ENCODE measurements at places on chromosomes 7 and 10.

DNA sequence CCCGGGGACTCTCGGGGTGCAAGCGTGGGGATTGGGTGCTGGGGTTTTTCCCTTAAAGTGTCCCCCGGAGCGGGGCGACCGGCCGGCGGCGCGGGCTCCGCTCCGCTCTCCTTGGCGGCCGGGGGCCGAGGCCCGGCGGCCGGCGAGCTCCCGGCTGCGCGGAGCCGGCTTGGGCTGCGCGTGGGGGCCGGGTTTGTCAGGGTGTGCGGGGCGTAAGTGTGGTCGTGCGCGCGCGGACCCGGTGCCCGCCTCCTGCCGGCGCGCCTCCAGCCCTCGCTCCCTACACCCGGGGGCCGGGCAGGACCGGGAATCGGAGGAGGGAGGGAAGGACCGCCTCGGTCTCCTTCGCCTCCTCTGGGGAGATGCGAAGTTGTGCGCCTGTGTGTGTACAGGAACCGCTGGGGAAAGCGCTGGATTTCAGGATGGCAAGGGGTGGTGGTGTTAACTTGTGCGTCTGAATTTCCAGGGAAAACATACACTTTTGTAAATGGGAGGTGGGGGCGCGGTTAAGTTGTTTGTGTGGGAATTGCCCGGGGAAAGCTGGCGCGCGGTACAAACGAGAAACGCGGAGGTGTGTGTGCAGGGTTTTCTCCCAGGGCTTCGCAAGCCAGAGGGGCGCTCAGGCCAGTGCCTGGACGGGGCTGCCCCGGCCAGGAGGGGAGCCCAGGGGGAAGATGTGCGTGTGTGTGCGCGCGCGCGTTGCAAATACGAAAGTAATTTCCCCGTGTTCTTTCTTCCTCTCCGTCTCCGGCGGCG lies 737 bp downstream of the ZMIZ1 start:
- peak; percentile 38 for DNase-seq

DNA sequence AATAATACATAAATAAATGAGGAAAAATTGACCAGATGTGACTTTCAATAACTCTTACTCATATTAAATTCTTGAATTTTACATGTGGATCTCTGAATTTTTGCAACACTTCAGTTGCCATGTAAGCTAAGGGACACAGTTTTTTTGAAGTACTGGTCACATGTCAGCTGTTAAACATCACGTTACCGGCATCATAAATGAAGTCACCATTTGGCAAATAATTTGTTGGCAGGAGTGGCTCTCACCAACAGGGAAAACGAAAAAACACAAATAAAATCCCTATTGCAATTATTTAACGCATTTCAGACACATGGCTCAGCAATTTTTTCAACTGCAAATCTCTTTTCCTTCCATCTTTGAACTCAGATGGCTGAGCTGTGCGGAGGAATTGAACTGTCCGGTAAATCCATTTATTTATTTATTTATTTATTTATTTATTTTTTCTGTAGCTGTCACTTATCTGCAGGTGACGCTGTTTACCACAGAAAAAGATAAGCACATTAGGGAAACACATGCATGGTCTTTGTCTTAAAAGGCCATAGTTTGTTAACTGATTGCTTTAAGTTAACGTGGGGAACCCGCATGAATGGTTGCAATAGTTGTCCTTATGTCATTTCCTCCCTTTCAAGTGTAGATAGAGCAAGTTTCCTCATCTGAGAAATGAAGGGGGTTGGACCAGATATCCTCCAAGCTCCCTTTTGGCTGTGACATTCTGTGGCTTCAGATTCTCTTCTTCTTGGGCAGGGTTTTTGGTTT lies 64.7 kb upstream of the JAZF1 start:
- DNase-seq, result no peak

GRCh38 chr10:132393695-132394181 lies 3.3 kb upstream of the PWWP2B start:
- DNase-seq, result no peak

DNA sequence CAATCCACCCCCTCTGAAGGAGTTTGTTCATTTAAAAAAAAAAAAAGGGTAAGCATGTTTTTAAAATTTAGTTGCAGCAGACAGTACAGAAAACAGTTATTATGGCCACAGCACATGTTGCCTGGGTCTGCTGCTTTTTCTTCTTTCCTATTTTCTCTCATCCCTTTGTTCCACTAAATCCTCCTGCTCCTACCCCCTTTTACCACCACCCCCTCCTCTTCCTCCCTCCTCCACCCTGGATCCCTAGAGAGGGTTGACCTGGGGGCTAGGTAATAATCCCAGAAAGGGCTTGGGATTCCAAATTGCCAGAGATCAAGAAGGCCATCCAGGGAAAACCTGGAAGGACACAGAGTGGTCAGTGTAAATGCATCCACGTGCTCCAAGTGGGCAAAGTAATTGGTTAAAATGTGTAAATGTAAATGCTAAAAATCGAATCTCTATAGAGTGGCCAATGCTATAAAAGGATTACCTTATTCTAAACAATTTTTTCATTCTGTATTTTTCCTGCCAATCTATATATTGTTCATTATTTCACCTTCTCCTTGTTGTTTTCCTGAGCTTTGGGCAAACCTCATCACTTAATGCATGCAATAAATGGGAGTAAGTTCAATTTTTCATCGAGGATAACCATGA lies 89.0 kb upstream of the PIK3CG start:
- DNase-seq, result no peak

DNA sequence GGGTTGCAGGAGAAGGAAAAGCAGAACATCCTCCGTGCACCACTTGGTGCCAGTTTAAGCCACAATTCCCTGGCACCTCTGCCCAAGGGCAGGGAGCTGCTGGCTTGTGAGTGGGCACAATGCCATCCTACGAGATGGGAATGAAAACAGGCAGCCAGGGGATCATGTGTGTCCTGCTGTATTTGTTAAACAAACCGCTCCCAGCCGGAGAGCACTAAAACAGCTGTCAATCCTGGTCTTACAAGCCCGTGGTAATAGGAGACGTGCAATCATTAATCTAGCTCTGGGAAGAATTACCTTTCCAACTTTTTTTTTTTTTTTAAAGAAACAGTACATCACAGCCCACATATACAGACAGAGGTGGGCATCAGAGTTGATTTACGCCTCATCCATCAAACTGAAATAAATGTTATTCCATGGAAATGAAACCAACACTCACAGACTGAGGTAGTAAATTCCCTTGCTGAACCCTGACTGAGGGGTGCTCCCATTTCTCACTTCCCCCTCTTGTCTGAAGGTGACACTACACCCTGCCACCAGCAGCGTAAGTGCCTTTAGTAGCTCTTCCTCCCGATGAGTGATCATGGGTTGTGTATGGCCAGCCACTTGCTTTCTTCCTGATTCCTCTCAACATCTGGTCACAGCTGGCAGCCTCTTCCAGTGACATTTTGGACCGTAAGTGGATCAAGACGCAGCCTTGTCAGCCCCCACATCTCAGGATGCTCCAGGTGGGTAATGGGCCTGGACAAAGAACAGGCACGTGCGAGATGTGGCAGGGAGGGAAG lies 143.8 kb downstream of the TEX36 start:
- DNase-seq, result no peak

DNA sequence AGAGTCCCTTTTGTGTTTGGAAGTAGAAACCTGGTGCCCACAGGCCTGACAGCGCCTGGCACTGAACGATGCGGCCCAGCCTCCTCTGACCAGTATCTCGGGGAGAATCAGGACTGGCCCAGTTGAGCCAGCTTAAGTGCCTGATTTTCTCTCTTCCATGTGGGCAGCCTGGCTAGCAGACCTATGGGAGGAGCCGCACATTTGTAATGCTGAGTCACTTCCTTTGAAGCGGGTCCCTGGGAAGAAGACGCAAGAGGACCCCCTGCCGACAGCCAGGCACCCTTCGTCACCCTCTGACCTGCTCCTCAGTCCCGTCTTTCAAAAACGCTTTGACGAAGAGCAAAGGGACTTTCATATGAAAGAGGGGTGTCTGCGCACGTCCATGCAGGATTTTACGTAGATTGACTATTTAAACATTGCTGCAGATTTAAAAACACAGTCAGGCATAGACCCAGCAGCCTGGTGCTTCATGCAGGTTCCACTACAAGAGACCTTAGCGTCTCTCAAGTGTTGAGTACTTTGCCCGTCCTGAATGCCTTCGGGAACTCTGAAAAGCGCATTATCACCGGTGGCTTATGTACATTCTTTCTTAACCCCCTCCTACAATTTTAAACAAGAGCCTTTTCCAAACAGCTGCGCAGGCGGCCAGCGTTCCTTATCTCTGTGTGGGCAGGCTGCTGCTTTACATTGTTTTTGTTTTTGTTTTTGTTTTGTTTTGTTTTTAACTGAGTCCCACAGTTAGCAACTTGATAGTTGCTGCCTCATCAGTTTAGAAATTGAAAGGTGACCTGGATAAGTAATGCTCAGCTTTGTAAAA lies 36.5 kb upstream of the AP5Z1 start:
- DNase-seq, result no peak

GRCh38 chr7:53110425-53110824 lies 75.0 kb downstream of the POM121L12 start:
- no peak for DNase-seq

DNA sequence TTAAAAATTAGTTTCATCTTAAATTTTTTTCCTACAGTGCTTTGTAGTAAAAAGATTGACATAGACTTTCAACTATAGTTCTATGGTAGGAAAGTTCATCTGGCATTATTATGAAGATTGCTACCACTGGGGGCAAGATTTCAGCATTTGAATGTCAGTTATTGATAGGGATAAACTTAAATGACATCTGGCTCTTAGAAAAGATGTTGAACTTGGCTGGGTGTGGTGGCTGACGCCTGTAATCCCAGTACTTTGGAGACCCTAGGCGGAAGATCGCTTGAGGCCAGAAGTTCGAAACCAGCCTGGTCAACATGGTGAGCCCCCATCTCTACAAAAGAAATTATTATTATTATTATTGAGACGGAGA lies 1.4 kb upstream of the TRA2A start:
- no peak for DNase-seq

GRCh38 chr10:124126983-124127385 lies 33.6 kb upstream of the CHST15 start:
- no peak for DNase-seq

DNA sequence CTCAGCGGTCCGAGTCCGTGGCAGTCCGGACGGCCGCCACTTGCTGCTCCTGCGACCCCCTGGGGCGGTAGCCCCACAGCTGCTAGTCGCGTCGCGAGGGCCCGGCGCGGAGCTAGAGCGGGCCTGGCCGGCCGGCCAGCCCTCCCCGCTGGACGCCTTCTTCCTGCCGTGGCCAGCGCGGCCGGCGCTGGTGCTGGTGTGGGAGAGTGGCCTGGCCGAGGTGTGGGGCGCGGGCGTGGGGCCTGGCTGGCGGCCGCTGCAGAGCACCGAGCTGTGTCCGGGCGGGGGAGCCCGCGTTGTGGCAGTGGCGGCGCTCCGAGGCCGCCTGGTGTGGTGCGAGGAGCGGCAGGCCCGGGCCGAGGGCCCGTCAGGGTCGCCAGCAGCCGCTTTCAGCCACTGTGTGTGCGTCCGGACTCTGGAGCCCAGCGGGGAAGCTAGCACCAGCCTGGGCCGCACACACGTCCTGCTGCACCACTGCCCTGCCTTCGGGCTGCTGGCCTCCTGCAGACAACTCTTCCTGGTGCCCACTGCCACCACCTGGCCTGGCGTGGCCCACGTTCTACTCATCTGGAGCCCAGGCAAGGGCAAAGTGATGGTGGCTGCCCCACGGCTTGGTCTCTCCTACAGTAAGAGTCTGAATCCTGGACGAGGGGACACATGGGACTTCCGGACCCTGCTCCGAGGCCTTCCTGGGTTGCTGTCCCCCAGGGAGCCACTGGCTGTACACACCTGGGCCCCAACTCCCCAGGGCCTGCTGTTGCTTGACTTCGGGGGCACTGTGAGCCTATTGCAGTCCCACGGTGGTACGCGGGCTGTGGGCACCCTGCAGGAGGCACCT lies 631 bp downstream of the HPS6 start:
- peak; percentile 7 for DNase-seq

- DNase-seq, result no peak
These were observed 30.5 kb downstream of the GNAT3 start for GRCh38 chr7:80481196-80481884.

GRCh38 chr7:39468261-39468660 lies 97.9 kb upstream of the YAE1 start:
- no peak for DNase-seq

GRCh38 chr7:47087866-47088265 lies 494.0 kb downstream of the TNS3 start:
- no peak for DNase-seq

- no peak for DNase-seq
These were observed 47.3 kb downstream of the NKX6-2 start for GRCh38 chr10:132738454-132739224.

DNA sequence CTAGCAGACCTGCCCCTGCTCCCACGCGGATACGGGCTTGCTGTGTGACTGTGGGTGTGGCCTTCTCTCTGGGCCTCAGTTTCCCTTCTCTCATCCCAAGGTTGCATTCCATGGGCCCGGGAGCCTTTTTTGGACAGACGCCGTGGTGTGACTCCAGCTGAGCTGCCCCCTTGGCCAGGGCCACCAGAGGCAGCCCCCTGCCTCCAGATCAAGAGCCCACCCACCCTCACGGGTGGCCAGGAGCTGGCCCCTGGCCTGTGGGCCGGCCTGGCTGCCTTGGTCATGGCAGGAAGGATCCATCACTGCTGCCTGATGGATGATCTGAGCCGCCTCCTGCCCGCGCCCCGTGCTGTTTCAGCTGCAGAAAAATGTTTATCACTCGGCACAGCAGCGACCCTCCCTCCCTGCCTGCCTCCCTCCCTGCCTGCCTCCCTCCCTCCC lies 27.8 kb upstream of the ELFN1 start:
- no peak for DNase-seq

DNA sequence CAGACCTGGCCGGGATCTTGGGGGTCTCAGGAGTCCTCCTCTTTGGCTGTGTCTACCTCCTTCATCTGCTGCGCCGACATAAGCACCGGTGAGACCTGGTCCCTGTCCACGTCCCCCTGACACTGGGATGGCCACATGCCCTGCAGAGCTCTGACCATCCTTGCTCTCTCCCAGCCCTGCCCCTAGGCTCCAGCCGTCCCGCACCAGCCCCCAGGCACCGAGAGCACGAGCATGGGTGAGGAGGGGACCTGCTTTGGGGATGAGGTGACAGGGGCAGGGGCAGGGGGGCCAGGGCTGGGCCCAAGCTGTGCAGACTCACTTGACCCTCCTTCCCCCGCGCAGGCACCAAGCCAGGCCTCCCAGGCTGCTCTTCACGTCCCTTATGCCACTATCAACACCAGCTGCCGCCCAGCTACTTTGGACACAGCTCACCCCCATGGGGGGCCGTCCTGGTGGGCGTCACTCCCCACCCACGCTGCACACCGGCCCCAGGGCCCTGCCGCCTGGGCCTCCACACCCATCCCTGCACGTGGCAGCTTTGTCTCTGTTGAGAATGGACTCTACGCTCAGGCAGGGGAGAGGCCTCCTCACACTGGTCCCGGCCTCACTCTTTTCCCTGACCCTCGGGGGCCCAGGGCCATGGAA lies 959 bp downstream of the PVRIG start:
- DNase-seq, result no peak

DNA sequence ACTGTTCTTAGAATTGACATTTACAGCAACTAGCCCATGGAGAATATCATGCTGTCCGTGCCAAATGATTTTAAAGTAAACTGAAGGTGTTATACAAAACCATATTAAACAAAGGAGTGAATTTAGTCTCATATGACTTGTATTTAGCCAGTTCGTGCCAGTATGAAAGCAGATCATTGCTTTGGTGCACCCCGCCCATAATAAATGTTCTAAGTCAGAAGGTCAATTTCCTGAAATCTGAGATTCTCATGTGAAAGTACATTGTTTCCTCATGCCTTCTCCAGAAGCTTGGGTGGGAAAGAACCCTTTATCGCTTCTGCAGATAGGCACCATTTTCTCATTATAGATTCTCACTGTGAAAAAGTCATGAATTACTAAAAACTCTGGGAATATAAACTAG lies 106.4 kb downstream of the CAMK1D start:
- DNase-seq, result no peak
